Transverse colon (tissue), 4 donors: ENCODE measurements at places on chromosomes 3 and 15. TPM values are rescaled to one million over a fixed set of nuclear protein-coding genes. Genes with fewer than 3 reads are reported as not detected.
A peak's percentile ranks its signal among the peaks of the same experiment; 100 is the strongest.

Gene POLQ
- under 0.01 TPM for total RNA-seq

Gene GOLGA6L4
- 2.6 TPM for total RNA-seq

Gene TMEM45A
- 0.60 TPM for total RNA-seq

Gene REC114
- not detected for total RNA-seq

Gene NR2F2
- total RNA-seq, result 15.8 TPM

Gene KAT2B
- total RNA-seq, result 21.3 TPM

Gene PFKFB4
- 6.2 TPM for total RNA-seq

DNA sequence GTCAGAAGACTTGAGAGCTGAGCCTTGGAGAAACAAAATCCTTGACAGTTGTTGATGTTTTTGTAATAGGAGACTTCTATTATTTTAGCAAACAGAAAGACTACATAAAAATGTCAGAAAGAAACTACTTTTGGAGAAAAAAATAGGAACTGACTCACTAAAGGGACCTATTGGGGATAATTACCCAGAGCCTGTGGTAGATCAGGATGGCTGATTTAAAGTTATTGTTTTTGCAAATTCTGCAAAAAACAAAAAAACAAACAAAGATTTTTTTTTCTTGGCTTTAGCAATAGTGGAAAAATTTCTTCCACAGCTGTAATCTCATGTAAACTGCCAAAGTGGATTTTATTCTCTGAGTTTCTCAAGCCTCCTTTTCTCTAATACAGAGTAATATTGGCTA is 101.5 kb upstream of the SATB1 start:
- DNase-seq, result no peak
- no peak overlapping the region for H3K27ac ChIP-seq
- no peaks in the 10 kb centered on the region for H3K36me3 ChIP-seq
- no peaks in the 10 kb centered on the region for H3K27me3 ChIP-seq
- no peak overlapping the region for H3K4me3 ChIP-seq

DNA sequence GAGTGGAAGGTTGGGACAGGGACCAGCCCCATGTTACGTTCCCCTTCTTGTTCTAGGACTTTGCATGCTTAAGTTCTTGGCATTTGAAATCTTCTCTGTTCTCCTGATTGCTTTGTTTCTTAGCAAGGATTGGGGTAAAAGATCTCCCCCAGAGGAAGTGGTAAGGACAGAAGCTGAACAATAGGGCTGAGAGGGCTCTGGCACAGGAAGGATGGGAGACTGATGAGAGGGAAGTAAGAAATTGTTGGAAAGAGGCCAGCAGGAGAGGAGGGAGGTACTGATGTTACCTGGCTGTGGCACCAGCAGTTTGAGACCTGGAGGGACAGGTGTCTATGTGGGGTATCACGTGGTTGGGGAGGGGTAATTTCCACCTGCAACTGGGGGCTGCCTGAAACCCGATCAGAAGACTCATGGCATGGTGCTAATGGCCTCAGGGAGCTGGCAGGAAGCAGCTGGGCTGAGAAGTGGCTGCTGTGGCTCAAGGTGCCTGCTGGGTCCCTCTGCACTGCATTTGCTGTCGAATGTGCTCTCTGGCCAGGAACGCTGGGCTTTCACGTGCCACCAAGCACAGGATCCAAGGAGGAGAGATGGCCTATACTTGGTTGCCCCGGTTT is 108.4 kb downstream of the LSM3 start:
- H3K4me1 ChIP-seq, result peaks cover 28% of the 10 kb centered on the region
- no peaks in the 10 kb centered on the region for H3K36me3 ChIP-seq
- no peak for DNase-seq
- no peak overlapping the region for H3K4me3 ChIP-seq
- no peak overlapping the region for H3K27ac ChIP-seq

GRCh38 chr3:55816794-55817576 is 329.9 kb upstream of the WNT5A start:
- no peaks in the 10 kb centered on the region for H3K4me1 ChIP-seq
- DNase-seq, result no peak
- no peaks in the 10 kb centered on the region for H3K27me3 ChIP-seq

GRCh38 chr3:71129611-71130431 is 453.7 kb downstream of the FOXP1 start:
- no peaks in the 10 kb centered on the region for H3K27me3 ChIP-seq
- no peaks in the 10 kb centered on the region for H3K36me3 ChIP-seq
- peaks cover 62% of the 10 kb centered on the region for H3K4me1 ChIP-seq
- H3K4me3 ChIP-seq, result peak overlapping the region; percentile 21
- DNase-seq, result no peak

DNA sequence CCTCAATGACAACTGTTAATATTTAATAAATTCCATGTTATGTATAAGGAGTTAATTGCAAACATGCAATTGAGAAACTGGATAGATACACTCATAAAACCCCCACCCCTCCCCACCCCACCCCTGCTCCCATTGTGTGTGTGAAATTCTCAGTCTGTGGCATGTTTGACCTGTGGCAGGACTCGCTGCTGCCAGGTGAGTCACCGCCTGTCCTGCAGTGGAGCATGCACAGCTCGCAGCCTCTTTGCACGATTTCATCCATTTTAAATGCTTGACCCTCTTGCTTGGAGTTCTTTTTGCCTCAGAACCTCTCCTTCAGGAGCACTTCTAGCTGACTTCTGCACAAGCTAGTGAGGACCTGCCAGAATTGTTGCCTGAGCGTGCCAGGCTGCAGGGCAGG is 5.3 kb upstream of the APEH start:
- DNase-seq, result no peak
- H3K4me1 ChIP-seq, result peaks cover 3% of the 10 kb centered on the region
- H3K4me3 ChIP-seq, result no peak overlapping the region
- peaks cover 16% of the 10 kb centered on the region for H3K27me3 ChIP-seq

- DNase-seq, result peak; percentile 54
- H3K27me3 ChIP-seq, result no peaks in the 10 kb centered on the region
- no peak overlapping the region for H3K4me3 ChIP-seq
- H3K4me1 ChIP-seq, result peaks cover 57% of the 10 kb centered on the region
These were observed 68.9 kb downstream of the SMAD3 start for GRCh38 chr15:67134067-67134838.

GRCh38 chr15:39054128-39054732 is 489.6 kb upstream of the RASGRP1 start:
- no peak overlapping the region for H3K4me3 ChIP-seq
- H3K27me3 ChIP-seq, result no peaks in the 10 kb centered on the region
- no peaks in the 10 kb centered on the region for H3K36me3 ChIP-seq
- no peak overlapping the region for H3K27ac ChIP-seq

DNA sequence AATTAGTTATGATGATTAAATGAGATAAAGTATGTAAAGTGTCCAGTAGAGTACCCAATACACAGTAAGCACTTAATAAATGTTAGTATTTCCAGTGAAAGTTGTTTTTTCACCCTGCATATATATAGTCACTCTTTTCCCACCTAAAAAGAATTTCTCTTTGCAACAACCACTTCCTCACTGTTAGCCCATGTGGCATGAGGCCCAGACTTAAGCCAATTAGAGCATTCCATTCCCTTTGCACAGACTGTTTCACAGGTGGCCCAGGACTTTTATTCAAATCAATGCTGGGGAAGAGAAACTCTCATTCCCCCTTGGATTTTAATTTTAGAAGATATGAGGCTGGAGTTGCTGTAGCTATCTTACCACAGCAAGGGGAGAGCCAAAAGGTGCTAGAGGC is 3.7 kb downstream of the IFT80 start:
- H3K27me3 ChIP-seq, result no peaks in the 10 kb centered on the region
- no peaks in the 10 kb centered on the region for H3K36me3 ChIP-seq
- no peak overlapping the region for H3K4me3 ChIP-seq
- peaks cover 6% of the 10 kb centered on the region for H3K4me1 ChIP-seq

GRCh38 chr3:48928679-48929078 is 10.0 kb downstream of the ARIH2 start:
- H3K36me3 ChIP-seq, result peaks cover 30% of the 10 kb centered on the region
- no peak for DNase-seq
- H3K27ac ChIP-seq, result no peak overlapping the region
- H3K27me3 ChIP-seq, result no peaks in the 10 kb centered on the region
- no peak overlapping the region for H3K4me3 ChIP-seq

DNA sequence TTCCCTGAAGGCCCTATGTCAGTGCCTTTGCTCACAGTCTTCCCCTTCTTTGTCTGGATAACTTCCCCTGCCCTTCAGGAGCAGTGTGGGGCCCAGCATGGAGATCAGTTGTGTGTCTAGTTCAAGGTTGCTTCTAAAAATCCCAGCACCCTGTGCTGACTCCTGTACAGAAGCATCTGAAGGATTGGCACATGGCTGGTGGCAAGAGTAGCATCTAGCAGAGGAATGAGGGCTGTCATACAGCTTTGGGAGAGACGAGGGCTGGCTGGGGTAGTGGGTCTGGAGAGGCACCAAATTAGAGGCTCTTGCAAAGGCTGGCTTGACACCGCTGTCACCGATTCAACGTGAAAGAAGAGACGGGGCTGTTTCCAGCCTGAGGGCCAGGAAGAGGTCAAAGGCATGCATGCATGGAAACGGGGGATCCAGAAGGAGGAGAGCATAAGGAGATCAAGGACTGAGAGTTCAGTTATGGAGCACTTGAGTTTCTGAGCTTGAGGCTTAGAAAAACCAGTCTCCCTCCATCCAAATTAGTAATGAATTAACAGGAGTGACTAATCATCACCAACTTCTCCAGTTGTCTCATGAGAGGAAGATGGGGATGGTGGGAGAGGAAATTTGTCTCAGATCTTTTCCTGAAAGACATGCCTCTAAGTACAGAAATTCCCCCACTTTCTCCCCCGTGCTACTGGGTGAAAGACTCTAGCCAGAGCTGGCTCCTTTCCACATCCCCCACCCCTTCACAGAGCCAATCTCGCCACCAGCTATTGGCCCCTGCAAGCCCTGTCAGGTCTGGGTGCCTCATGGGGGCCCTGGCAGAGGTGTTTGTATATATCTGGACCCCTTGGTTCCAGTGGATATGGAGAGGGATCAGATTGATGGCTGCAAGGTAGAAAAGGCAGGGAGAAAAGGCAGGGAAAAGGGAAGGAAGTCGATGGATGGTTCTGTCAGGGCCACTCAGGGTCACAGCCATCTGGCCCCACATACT is 45.9 kb downstream of the SLCO2A1 start:
- H3K4me3 ChIP-seq, result no peak overlapping the region
- H3K36me3 ChIP-seq, result no peaks in the 10 kb centered on the region
- H3K27me3 ChIP-seq, result no peaks in the 10 kb centered on the region
- no peaks in the 10 kb centered on the region for H3K4me1 ChIP-seq

- H3K27ac ChIP-seq, result no peak overlapping the region
- no peaks in the 10 kb centered on the region for H3K4me1 ChIP-seq
- no peak overlapping the region for H3K4me3 ChIP-seq
These were observed 124.7 kb downstream of the SRGAP3 start for GRCh38 chr3:9124730-9125129.

- peaks cover 19% of the 10 kb centered on the region for H3K4me1 ChIP-seq
- no peak for DNase-seq
- H3K27ac ChIP-seq, result no peak overlapping the region
- H3K36me3 ChIP-seq, result no peaks in the 10 kb centered on the region
- H3K27me3 ChIP-seq, result no peaks in the 10 kb centered on the region
- H3K4me3 ChIP-seq, result no peak overlapping the region
These were observed 17.6 kb downstream of the LIMD1 start for GRCh38 chr3:45612138-45612537.

DNA sequence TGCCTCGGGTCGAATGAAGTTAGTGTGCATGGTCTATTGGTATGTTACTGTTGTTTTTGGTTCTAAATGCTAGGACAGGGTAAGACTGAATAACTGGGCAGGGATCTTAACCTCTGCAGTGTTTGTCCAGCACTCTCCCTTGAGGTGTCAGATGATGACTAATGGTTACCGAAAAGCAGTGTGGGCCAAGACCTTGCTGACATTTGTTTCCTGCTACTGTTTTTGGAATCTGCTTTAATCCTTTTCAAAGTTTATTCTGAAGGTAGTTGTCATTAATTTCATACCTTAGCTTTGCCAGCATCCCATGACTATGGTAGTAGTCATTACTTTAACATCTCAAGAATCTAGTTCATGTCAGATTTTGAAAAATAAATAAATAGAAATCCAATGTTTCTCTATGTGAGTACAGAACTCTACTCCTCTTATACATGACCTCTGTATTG is 117.0 kb downstream of the P3H2 start:
- peaks cover 4% of the 10 kb centered on the region for H3K4me1 ChIP-seq
- no peak overlapping the region for H3K4me3 ChIP-seq
- H3K27me3 ChIP-seq, result no peaks in the 10 kb centered on the region

GRCh38 chr3:147864754-147865354 is 455.7 kb downstream of the ZIC1 start:
- H3K36me3 ChIP-seq, result no peaks in the 10 kb centered on the region
- H3K4me1 ChIP-seq, result no peaks in the 10 kb centered on the region
- DNase-seq, result no peak

DNA sequence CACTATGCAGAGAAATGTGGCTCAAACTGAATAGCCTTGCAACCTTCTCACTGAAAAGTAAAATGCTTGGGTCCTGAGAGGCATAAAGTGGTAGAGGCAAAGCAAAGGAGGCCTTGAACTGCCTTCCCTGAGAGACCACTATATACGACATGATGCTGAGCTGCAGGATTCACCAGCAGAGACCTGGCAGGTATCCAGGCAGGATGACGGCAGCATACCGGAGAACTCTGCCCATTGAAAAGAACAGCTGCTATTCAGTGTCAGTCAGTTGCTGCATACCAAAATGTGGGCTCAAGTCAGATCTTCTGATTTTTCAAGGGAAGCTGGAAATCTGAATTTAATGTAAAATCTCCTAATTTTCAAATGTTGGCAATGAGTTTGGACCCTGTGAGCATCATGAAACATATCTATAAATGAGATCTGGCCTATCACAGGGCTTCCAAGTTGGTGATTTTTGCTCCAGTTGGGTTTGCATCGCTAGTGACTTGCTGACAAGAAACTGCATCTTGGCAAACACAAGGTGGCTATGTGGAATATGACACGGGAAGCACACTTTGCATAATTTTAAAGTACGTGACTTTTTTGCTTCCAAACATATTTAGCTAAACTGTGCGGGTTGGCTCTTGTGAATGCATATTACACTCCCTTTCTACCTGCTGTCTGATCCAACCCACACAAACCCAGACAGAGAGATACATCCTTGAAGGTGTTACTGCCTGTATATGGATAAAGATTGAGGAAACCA is 529.0 kb downstream of the AGBL1 start:
- no peaks in the 10 kb centered on the region for H3K27me3 ChIP-seq
- H3K4me3 ChIP-seq, result no peak overlapping the region
- H3K27ac ChIP-seq, result no peak overlapping the region
- no peaks in the 10 kb centered on the region for H3K36me3 ChIP-seq

DNA sequence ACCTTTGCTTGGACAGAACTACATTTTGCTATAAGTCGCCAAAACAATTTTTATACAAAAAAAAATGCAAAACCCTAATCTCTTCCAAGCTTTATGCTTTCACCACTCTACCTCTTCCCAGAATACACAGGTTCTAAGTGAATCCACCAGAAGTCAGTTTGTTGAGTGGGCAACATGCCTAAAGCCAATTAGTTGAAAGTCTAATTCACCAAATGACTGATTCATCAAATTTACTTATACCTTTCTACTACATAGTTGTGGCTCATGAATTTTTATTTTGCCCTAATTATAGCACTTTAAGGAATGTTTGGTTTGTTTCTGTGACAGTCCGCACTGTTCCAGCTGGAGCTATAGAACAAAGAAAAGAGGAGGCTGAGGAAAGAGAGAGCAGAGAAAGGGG is 265.9 kb upstream of the TGFBR2 start:
- peaks cover 23% of the 10 kb centered on the region for H3K4me1 ChIP-seq

- no peak overlapping the region for H3K27ac ChIP-seq
- H3K27me3 ChIP-seq, result no peaks in the 10 kb centered on the region
- no peak for DNase-seq
- H3K4me1 ChIP-seq, result no peaks in the 10 kb centered on the region
- no peaks in the 10 kb centered on the region for H3K36me3 ChIP-seq
- no peak overlapping the region for H3K4me3 ChIP-seq
These were observed 34.1 kb upstream of the ATG7 start for GRCh38 chr3:11238060-11238459.

GRCh38 chr3:127409421-127410136 is 121.7 kb upstream of the PRR20G start:
- peaks cover 16% of the 10 kb centered on the region for H3K27me3 ChIP-seq
- no peak overlapping the region for H3K4me3 ChIP-seq
- H3K4me1 ChIP-seq, result no peaks in the 10 kb centered on the region
- DNase-seq, result no peak
- no peaks in the 10 kb centered on the region for H3K36me3 ChIP-seq
